ENCODE measurements at places on chromosomes 3 and 15. TPM values are rescaled to one million over a fixed set of nuclear protein-coding genes. Genes with fewer than 3 reads are reported as not detected.
A peak's percentile ranks its signal among the peaks of the same experiment; 100 is the strongest.

Gene ACAP2
- total RNA-seq = 59.4 TPM

Gene LRRC31
- total RNA-seq = not detected

Gene TRH
- 1.2 TPM for total RNA-seq

Gene CYB561D2
- 11.5 TPM for total RNA-seq

Gene MAGEL2
- total RNA-seq = 2.0 TPM

Gene C3orf33
- 1.7 TPM for total RNA-seq

Gene TMEM62
- 86.9 TPM for total RNA-seq

DNA sequence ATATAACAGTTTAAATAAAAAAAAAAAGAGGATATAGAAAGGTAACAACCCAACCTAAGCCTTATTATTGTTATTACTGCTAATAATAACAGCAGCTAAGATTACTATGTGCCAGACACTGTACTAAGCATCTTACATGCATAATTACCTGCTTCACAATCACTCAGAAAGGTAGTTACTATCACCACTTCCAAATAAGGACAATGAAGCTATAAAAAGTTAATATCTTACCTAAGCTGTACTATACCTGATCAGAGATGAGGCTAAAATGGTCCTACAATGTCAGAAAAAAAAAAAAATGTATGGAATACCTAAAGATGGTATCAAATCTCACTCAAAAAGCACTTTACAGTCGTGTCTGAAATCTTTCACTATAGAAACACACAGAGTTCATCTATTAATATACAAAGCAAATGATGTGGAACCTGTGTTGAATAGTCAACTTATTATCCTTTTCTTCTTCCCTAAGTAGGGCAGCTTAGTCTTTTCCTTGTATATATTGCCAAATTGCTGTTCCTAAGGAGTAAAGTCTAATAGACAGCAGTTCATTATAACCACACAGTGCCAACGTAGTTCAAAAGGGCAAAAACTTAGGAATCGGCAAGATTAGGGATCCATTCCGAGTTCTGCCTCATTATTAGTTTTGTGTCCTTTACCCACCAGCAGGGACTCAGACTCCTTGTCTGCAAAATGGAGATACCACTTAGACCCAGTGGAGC is 23.8 kb downstream of the GSK3B start:
- H3K27ac ChIP-seq = no peak overlapping the region
- H3K4me1 ChIP-seq = peaks cover 4% of the 10 kb centered on the region
- DNase-seq = no peak
- no peak overlapping the region for H3K4me3 ChIP-seq
- no peaks in the 10 kb centered on the region for H3K36me3 ChIP-seq

- DNase-seq = no peak
- no peak overlapping the region for H3K4me3 ChIP-seq
- H3K36me3 ChIP-seq = no peaks in the 10 kb centered on the region
- H3K27ac ChIP-seq = no peak overlapping the region
- H3K27me3 ChIP-seq = no peaks in the 10 kb centered on the region
These were observed 61.4 kb downstream of the BFSP2 start for GRCh38 chr3:133461291-133461690.

- DNase-seq = no peak
- no peak overlapping the region for H3K4me3 ChIP-seq
- peak overlapping the region; percentile 66 for H3K27ac ChIP-seq
- no peaks in the 10 kb centered on the region for H3K27me3 ChIP-seq
- H3K36me3 ChIP-seq = no peaks in the 10 kb centered on the region
These were observed 57.1 kb downstream of the AAGAB start for GRCh38 chr15:67197364-67197695.

DNA sequence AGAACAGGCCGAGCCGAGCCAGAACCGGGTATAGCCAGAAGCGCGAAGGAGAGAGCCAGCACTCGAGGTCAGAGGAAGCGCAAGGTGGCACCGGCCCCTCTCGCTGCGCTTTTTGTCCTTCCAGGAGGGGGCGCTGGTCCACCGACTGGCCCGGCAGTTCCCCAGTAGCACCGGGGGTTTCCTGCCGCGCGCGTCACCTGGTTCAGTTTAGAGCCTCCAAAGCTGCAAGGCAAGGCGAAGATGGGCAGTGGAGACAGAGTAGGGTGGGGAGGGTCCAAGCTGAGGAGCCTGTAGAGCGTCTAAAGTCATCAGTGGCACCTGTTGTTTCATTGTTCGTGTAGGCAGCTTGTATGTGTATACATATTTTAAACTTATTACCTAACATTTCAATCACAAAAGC is 7.6 kb upstream of the NR2E3 start:
- no peaks in the 10 kb centered on the region for H3K27me3 ChIP-seq
- no peak overlapping the region for H3K27ac ChIP-seq
- H3K4me1 ChIP-seq = no peaks in the 10 kb centered on the region
- DNase-seq = no peak
- H3K36me3 ChIP-seq = no peaks in the 10 kb centered on the region
- no peak overlapping the region for H3K4me3 ChIP-seq

DNA sequence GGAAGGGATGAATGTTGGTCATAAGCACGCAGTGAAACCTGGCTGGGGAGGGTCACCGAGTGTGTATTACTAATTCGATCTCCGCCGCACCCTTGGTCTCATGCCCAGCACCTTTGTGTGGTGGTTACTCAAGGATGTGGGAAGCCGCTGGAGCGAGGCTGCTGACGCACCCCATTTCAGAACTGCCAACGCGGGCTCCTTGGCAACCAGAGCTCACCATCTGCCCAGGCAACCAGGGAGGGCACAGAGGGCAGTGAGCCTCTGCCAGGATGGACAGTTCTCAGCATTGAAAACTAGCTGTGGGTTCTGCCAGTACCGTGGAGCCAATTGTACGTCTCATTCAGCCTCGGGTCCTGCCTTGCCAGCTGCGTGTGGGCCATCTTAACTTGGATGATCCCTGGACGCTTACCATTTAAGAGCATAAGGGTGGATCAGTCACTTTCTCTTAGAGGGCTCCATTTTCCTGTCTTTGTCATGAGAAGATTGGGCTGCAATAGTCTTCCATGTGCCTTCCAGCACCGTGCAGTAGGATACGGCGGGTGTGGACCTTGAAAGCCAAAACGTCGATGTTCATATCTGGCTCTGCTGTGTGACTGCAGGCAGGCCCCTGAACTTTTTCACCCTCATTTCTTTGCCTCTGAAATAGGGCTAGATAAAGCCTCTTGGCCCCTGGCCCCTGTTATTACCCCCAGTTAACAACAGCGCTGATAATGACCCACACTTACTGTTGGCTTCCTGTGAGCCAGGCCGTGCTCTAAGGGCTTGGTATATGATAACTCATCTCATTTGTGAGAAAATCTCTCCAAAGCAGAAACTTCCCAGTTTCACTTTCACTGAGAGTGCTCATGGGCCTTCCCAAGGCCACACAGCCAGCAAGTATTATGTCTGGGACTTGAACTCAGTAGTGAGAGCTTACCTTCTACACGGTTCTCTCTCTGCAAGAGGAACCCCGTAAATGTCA is 238.8 kb downstream of the OPA1 start:
- H3K27ac ChIP-seq = peak overlapping the region; percentile 58
- no peaks in the 10 kb centered on the region for H3K36me3 ChIP-seq
- no peaks in the 10 kb centered on the region for H3K27me3 ChIP-seq
- no peak overlapping the region for H3K4me3 ChIP-seq
- H3K4me1 ChIP-seq = peaks cover 38% of the 10 kb centered on the region

- no peak for DNase-seq
- H3K4me1 ChIP-seq = peaks cover 29% of the 10 kb centered on the region
- no peaks in the 10 kb centered on the region for H3K27me3 ChIP-seq
- no peak overlapping the region for H3K4me3 ChIP-seq
These were observed 421.8 kb upstream of the TBL1XR1 start for GRCh38 chr3:177618873-177619733.

DNA sequence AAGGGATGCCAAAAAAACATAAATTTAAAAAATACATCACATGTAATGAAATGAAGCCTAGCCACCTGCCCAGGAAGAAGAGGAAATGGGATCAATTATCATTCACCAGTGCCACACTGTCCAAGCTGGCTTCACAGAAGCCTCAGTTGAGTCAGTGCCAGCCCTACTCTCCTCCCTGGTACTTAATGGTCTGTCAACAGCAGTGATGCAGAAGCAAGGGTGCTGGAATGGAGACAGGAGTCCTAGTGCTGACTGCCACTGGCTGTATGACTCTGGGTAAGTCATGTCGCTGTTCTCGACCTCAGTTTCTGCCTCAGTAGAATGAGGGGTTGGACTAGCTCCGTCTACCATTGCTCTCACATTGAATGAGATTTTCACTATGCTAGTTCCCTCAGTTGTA is 78.5 kb upstream of the LARS2 start:
- H3K4me1 ChIP-seq = no peaks in the 10 kb centered on the region
- H3K27ac ChIP-seq = no peak overlapping the region
- DNase-seq = peak; percentile 52
- H3K36me3 ChIP-seq = no peaks in the 10 kb centered on the region
- H3K4me3 ChIP-seq = no peak overlapping the region
- H3K27me3 ChIP-seq = no peaks in the 10 kb centered on the region

- DNase-seq = no peak
- no peaks in the 10 kb centered on the region for H3K36me3 ChIP-seq
- no peaks in the 10 kb centered on the region for H3K4me1 ChIP-seq
- H3K27me3 ChIP-seq = no peaks in the 10 kb centered on the region
These were observed 743.5 kb upstream of the ARPP21 start for GRCh38 chr3:34895841-34896240.

- no peaks in the 10 kb centered on the region for H3K27me3 ChIP-seq
- H3K27ac ChIP-seq = no peak overlapping the region
- no peaks in the 10 kb centered on the region for H3K4me1 ChIP-seq
- H3K4me3 ChIP-seq = no peak overlapping the region
- no peaks in the 10 kb centered on the region for H3K36me3 ChIP-seq
These were observed 132.9 kb upstream of the TGFBR2 start for GRCh38 chr3:30473374-30474051.

GRCh38 chr15:33021806-33022389 is 172.6 kb downstream of the FMN1 start:
- peaks cover 11% of the 10 kb centered on the region for H3K4me1 ChIP-seq
- no peak for DNase-seq
- H3K27me3 ChIP-seq = no peaks in the 10 kb centered on the region
- peak overlapping the region; percentile 21 for H3K27ac ChIP-seq

GRCh38 chr15:87743562-87743961 is 513.0 kb downstream of the NTRK3 start:
- peaks cover 5% of the 10 kb centered on the region for H3K4me1 ChIP-seq
- no peak for DNase-seq
- H3K27me3 ChIP-seq = no peaks in the 10 kb centered on the region
- no peak overlapping the region for H3K4me3 ChIP-seq

DNA sequence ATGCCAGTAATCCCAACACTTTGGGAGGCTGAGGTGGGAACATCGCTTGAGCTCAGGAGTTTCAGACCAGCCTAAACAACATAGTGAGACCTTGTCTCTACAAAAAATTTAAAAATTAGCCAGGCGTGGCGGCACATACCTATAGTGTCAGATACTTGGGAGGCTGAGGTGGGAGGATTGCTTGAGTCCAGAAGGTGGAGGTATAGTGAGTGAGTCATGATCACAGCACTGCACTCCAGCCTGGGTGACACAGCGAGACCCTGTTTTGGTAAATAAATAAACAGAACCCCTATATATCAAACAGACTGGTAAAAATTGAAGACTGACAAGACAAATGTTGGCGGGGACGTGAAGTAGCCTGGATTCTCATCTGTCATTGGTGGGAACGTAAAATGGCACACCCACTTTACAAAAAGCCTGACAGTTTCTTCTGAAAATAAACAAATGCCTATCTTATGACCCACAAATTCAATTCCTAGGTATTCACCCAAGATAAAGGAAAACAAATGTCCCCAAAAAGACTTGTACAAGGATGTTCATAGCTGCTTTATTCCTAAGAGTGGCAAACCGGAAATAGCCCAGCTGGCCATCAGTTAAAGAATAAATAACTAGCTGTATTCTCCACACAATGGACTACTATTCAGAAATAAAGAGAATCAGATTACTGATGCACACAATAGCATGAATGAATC is 47.0 kb upstream of the GK5 start:
- H3K4me1 ChIP-seq = no peaks in the 10 kb centered on the region
- no peak for DNase-seq
- H3K27me3 ChIP-seq = no peaks in the 10 kb centered on the region

- peaks cover 62% of the 10 kb centered on the region for H3K4me1 ChIP-seq
- H3K27ac ChIP-seq = no peak overlapping the region
- peaks cover 18% of the 10 kb centered on the region for H3K27me3 ChIP-seq
- no peak for DNase-seq
- H3K4me3 ChIP-seq = peak overlapping the region; percentile 45
These were observed 1.7 kb upstream of the DLL4 start for GRCh38 chr15:40927495-40927872.

- no peaks in the 10 kb centered on the region for H3K4me1 ChIP-seq
- no peak overlapping the region for H3K4me3 ChIP-seq
- DNase-seq = no peak
These were observed 203.8 kb upstream of the FEZF2 start for GRCh38 chr3:62577153-62577552.

GRCh38 chr3:73271-73670 is 123.3 kb upstream of the CHL1 start:
- H3K27me3 ChIP-seq = no peaks in the 10 kb centered on the region
- DNase-seq = no peak
- H3K4me1 ChIP-seq = no peaks in the 10 kb centered on the region
- no peaks in the 10 kb centered on the region for H3K36me3 ChIP-seq
- no peak overlapping the region for H3K27ac ChIP-seq

DNA sequence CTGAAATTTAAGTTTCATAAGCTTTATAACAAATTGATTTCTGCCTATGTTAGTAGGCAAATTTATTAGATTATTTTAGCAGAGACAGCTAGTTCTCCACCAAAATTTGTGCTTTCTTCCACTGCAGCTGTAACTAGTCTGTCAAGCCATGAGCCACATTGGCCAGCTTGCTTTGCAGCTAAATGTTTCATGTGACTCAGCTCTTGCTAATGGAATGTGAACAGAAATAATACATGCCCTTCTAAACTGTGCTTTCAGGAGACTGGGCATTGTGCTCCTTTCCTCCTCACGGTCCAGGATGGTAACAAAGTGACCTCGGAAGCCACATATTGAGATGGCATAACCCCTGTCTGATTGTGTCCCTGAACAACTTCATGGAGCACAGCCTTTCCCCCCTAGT is 51.3 kb upstream of the KPNA4 start:
- no peak for DNase-seq
- H3K27ac ChIP-seq = no peak overlapping the region
- no peaks in the 10 kb centered on the region for H3K27me3 ChIP-seq

- H3K27ac ChIP-seq = no peak overlapping the region
- H3K4me3 ChIP-seq = no peak overlapping the region
- no peaks in the 10 kb centered on the region for H3K4me1 ChIP-seq
- no peaks in the 10 kb centered on the region for H3K36me3 ChIP-seq
- DNase-seq = no peak
- H3K27me3 ChIP-seq = no peaks in the 10 kb centered on the region
These were observed 251.9 kb upstream of the TMC3 start for GRCh38 chr15:81625896-81626295.

DNA sequence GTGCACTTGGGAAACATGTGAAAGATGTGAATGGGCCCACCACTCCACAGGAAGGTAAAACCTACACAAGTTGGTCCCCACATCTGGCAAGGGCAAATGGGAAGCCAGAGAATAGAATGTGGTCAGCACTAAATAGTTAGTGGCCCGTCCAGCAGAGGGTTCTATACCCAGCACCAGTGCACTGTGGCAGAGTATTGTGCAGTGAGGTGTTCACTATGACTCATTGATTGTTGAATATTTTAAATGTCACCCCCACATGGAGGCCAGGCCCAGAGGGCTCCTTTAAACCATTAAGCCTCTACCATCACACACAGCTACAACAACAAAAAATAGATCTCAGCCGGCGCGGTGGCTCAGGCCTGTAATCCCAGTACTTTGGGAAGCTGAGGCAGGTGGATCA is 11.7 kb downstream of the FRMD5 start:
- H3K4me1 ChIP-seq = no peaks in the 10 kb centered on the region
- no peak overlapping the region for H3K27ac ChIP-seq
- no peaks in the 10 kb centered on the region for H3K27me3 ChIP-seq
- no peak overlapping the region for H3K4me3 ChIP-seq

- no peak for DNase-seq
- no peaks in the 10 kb centered on the region for H3K27me3 ChIP-seq
- H3K4me1 ChIP-seq = no peaks in the 10 kb centered on the region
- H3K27ac ChIP-seq = no peak overlapping the region
- H3K4me3 ChIP-seq = no peak overlapping the region
These were observed 19.0 kb downstream of the APBA2 start for GRCh38 chr15:28904541-28905315.

All from vagina (tissue), 2 donors.